ENCODE measurements at places on chromosomes 12 and 14. TPM values are rescaled to one million over a fixed set of nuclear protein-coding genes. Genes with fewer than 3 reads are reported as not detected.
A peak's percentile ranks its signal among the peaks of the same experiment; 100 is the strongest.

The DBX2 gene
- total RNA-seq = not detected

The YBX3 gene
- total RNA-seq = 149 TPM

The PTGDR gene
- 1.4 TPM for total RNA-seq

The DAO gene
- not detected for total RNA-seq

The STON2 gene
- total RNA-seq = 16.5 TPM

The PPP1R36 gene
- total RNA-seq = 2.1 TPM

The SERPINA10 gene
- not detected for total RNA-seq

The P2RX7 gene
- 1.0 TPM for total RNA-seq

The NANOG gene
- not detected for total RNA-seq

The INHBC gene
- not detected for total RNA-seq

The CLEC9A gene
- not detected for total RNA-seq

- DNase-seq = peak; percentile 69
These were observed 96.5 kb downstream of the LGMN start for GRCh38 chr14:92651758-92652406.

GRCh38 chr12:62919838-62920237 is 15.1 kb downstream of the PPM1H start:
- no peak for DNase-seq

- no peak for DNase-seq
These were observed 113.5 kb downstream of the SCARB1 start for GRCh38 chr12:124750149-124750656.

DNA sequence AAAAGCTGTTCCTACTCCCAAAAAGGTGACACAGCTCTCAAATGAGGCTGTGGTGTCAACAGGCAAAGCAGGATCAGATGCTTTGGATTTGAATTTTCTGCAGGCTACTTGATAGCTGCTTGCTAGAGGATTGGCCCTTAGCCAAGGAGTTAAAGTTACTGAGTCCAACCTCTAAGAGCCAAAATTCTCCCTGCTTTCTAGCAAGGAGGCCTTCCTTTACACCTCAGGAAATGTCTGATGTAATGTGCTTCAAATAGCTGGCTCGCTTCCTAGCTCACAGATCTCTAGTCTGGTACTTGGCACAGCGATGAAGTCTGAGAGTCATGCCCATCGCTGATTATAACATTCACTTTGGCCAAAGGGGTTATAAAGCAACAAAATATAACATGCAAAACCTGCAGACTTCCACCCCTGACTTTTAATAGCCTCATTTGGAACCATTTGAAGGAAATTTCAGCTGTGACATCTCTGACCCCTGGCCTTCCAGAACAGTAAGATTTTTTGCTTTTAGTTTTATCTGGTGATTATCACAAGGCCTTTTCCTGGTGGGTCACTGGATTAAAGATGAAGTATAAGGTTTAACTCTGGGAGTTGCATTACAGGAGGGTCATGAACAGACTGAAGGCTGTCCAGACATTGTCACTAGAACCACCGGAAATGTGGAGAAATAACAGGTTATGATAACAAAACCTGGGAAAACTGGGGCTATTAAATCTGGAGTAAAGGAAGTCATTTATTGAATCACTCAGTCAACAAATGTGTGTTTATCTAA is 189.7 kb downstream of the EPS8 start:
- no peak for DNase-seq

DNA sequence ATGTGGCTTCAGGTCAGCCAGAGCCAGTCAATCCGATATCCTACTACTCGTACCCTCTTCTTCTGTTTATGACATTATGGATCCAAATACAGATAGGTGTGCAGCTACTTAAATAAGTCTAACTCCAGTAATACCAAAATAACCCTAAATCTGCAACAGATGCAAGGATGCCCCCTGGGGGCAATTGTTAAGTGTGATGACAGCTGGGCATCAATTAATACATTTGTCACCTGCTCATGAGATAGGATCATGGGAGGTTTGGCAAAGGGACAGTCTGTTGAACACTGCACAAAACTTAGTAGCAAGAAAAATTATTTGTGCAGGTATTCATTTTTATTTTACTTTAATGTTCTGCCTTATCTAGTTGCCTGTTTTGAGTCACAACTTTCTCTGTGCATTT is 83.2 kb downstream of the SLC38A6 start:
- DNase-seq = no peak

- DNase-seq = peak; percentile 42
These were observed 337.1 kb downstream of the TMEM121 start for GRCh38 chr14:105863296-105864108.

DNA sequence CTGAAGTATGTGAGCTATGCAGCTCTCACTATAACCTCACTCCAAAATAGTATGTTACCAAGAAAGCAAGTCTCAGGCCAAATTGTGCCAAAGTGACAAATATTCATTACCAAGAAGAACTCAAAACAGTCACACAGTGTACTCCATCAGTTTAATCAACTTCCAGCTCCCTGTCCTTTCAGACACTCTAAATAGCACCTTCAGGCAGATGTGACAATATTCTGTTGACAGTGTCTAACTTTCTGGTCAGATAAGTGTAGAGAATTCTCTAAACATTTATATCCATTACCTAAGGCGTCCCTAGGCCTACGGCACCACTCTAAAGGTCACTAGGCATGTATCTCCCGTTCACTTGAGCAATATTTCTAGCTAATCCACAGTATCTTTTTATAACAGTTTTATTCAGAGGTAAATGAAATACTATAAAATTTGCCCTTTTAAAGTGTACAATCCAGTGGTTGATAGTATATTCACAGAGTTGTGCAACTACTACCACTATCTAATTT is 21.7 kb downstream of the CPNE8 start:
- DNase-seq = no peak

GRCh38 chr14:81474148-81474492 is 59.5 kb downstream of the SEL1L start:
- no peak for DNase-seq

GRCh38 chr14:105901226-105901625 is 374.8 kb downstream of the TMEM121 start:
- no peak for DNase-seq

- no peak for DNase-seq
These were observed 8.7 kb downstream of the KRT71 start for GRCh38 chr12:52543985-52544883.

DNA sequence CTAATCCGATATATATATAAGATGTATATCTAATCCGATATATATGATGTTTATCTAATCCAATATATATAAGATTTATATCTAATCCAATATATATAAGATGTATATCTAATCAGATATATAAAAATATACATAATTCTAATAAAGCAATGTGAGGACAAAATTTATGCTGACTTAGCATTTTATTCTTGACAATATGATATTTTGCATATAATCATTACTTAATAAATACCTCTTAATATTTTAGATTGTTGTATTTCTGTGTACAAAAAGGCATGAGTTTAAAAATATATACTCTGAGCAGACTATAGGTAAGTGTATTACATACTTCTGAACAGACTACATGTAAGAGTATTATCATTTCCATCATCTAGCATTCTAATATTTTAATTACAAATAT is 18.9 kb downstream of the GLIPR1L2 start:
- no peak for DNase-seq

GRCh38 chr14:99055816-99056215 is 216.2 kb downstream of the BCL11B start:
- peak; percentile 78 for DNase-seq

- DNase-seq = no peak
These were observed 59.8 kb downstream of the MIPOL1 start for GRCh38 chr14:37257501-37258070.

GRCh38 chr14:93619176-93619793 is 169.0 kb downstream of the PRIMA1 start:
- DNase-seq = peak; percentile 36

DNA sequence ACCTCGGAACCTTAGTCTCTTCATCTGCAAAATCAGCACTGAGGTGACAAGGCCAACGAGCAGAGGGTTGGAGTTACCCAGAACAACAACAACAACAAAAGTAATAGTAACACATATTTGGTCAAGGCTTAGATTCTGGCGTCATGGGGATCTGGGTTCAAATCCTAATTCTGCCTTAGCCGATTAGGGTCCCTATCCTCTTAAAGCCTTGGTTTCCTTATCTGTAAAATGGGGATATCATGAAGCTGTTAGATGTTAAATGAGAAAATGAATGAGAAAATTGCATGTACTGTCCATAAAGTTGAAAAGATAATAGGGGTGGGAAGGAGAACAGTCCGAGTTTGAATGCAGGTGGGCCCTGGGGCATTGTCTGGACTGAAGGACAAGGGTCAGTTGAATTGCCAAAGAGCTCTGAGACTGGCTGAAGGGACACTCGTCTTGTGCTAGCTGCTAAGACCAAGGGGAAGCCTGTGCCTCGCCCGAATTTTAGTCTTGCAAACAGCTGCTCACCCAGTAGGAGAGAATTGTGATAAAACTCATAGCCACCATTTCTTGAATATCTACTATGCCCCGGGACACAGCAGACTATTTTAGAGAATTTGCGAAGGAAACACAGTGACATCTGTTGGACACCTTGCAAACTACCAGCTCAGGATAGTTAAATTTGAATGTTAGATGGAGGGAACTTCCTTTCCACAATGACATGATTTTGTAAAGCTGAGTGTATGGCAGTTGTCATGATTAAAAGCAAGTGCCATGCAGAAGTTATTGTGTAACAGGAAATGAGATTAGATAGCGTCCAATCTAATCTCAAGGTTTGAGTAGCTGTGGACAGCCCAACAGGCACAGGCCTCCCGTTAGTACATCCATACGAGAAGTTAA is 6.8 kb upstream of the HNF1A start:
- DNase-seq = no peak

GRCh38 chr12:254912-255311 is 7.7 kb downstream of the SLC6A13 start:
- DNase-seq = no peak

- no peak for DNase-seq
These were observed 30.9 kb downstream of the CCDC60 start for GRCh38 chr12:119365451-119365850.

DNA sequence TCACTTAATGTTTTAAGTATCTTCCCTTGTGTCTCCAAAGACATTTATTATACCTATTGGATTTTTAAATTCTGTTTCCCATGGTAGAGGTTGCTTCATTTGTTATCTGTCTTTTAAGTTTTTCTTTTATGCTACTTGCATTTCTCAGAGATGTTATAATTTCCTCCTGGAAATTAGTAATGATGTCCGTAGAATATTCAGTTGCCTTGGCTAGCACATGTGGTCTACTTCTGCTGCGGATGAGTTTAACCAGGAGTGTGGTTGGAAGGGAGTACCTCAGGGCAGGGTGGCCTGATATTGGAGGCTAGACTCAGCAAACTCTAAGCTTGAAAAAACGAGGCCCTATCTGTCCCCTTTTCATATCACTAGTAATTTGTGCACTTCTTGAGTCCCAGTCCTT is 8.8 kb upstream of the EVL start:
- DNase-seq = no peak

GRCh38 chr12:120241561-120242274 is 23.8 kb downstream of the PXN start:
- no peak for DNase-seq

GRCh38 chr14:30994681-30995620 is 30.5 kb upstream of the AP4S1 start:
- no peak for DNase-seq

DNA sequence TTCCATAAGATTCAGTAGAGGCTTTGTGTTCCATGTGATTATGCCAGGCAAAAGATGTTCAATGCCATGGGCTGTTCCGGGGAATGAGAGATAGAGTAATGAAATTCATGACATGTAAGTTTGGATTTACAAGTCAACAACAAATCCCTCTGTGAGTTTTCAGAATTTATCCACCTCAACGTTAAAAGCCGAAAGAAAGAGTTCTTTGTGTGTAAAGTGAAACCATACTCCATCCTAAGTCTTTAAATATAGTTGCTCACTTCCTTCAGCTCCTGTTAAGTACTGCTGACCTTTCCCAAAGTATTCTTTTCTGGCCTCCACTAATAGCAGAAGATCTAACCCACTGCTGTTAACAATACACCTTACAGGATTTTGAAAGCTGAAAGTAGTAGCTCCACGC is 190.0 kb downstream of the TMX1 start:
- DNase-seq = no peak

DNA sequence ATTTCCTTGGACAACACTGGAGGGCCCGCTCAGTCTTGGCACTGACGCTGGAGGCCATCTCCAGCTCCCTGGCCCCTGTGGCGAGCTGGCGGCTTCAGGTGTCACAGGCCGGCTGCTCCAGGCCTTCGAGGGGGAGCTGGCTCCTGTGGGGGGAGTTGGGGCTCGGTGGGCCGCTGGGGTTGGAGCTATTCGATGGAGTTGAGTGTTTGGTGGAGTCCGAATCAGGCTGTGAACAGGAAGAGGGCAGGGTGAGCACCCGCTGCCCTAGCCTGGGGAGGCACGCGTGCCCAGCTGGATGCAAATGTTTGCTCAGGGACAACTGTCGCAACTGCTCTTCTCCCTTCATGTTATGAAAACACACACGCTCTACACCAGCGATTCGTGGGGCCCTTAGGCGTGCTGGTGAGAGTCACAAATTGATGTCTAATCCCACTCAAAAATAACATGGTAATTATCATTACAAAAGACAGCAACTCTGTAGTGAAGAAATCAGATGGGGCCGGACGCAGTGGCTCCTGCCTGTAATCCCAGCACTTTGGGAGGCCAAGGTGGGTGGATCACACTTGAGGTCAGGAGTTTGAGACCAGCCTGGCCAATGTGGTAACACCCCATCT is 11.3 kb downstream of the AMN start:
- DNase-seq = no peak

GRCh38 chr12:113439606-113440030 is 17.4 kb downstream of the SDSL start:
- DNase-seq = no peak
